ENCODE measurements at places on chromosomes 12 and 14. TPM values are rescaled to one million over a fixed set of nuclear protein-coding genes. Genes with fewer than 3 reads are reported as not detected.

- H3K27ac ChIP-seq: no peak overlapping the region
- peaks cover 15% of the 10 kb centered on the region for H3K4me1 ChIP-seq
- H3K4me3 ChIP-seq: no peak overlapping the region
- no peak for DNase-seq
- H3K36me3 ChIP-seq: no peaks in the 10 kb centered on the region
- no peaks in the 10 kb centered on the region for H3K27me3 ChIP-seq
These were observed 185.2 kb upstream of the TBX3 start for GRCh38 chr12:114868995-114869834.

DNA sequence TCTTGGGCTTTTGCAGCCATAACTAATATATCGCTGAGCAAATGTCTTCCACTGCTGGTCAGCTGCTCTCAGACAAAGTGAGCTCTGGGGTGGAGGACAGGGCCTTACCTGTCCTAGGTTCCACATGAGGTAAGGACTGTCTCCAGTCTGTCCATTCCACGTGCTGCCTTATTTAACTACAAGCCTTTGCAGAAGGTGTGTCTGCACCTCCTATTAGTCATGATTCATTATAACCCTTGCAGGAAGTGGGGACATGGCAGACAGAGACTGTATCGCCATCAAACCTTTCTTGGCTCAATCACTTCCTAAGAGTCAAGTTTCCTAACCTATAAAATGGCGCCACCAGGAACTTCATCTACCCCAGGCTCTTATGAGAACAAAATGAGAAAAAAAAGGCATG lies 46.9 kb downstream of the SLC25A47 start:
- no peak overlapping the region for H3K4me3 ChIP-seq
- H3K4me1 ChIP-seq: peaks cover 16% of the 10 kb centered on the region
- no peak overlapping the region for H3K27ac ChIP-seq
- H3K36me3 ChIP-seq: peaks cover 66% of the 10 kb centered on the region
- no peaks in the 10 kb centered on the region for H3K27me3 ChIP-seq

DNA sequence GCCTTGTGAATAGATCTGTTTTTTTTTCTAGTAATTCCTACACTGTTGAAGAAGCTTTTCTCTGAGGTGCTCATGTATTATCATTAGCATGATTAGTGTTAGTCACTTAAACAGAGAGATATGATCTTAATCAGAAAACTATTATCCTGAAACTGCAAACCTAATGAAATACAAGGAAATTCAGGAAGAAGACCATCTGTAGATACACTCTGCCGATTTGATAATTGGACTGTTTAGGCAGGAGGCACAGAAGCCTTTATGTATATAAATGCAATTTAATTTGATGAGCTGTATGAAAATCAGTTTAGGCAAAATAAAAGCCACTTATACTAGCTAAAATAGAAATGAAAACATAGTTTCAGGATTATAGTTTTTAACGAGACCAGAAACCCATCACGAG lies 23.3 kb downstream of the PDZRN4 start:
- H3K27me3 ChIP-seq: no peaks in the 10 kb centered on the region
- H3K36me3 ChIP-seq: no peaks in the 10 kb centered on the region
- no peak overlapping the region for H3K4me3 ChIP-seq

DNA sequence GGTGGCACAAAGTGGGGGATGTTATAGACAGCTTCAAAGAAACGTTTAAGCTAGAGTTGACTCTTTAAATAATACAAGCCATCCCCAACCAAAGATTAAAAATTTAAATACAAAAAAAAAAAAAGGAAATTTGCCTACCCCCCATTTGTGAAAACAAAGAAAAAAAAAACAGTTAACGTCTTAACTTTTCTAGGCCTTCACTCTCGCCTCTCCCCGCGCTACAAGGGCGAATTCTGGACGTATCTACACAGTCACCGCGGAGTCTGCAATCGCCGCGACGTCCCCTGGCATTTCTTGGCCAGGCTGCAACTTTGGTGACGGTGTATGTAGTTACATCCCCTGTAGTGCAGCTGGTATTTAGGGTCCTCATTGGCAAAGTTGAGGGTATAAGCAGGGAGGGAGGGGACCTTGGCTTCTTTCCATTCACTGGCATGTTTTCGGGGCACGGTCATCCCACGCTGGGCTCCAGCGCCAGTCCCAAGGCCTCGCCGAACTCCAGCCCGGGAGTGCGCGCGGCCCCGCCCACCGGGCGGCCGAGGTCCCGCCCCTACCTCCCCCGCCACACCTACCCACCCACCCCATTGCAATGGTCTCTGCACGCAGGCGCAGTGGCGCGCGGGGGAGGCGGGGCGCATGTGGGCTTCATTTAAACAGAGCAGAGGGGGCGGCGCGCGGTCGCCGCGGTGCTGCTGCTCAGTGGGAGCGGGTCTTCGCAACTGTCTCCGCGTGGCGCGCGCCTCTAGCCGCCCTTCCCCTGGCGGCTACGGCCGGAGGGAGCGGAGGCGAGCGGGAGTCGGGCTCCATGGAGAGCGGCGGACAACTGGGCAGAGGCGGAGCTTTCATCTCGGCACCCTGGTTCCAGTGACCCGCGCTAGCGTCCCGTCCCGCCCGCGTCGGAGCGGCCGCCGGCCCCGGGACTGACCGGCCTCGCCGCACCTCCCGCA lies at the start of gene NUDT4:
Gene NUDT4, plus strand, starts transcription at position 674 of the 944 bp plus-strand sequence. CDS start 398 bp downstream, outside the sequence.
- H3K27me3 ChIP-seq: no peaks in the 10 kb centered on the region
- H3K27ac ChIP-seq: peak within 1 kb of the TSS; percentile 45
- DNase-seq: peak; percentile 96
- peak within 1 kb of the TSS; percentile 66 for H3K4me3 ChIP-seq
- H3K36me3 ChIP-seq: peaks cover 6% of the 10 kb centered on the region

Gene HOXC6
- total RNA-seq: 6.2 TPM

Gene RARG
- total RNA-seq: 13.6 TPM
